Activated T-helper 17 cell treated with anti-CD3 and anti-CD28 coated beads, Interleukin-2, amount 50 U/mL, for 72 hours (primary cell): ENCODE measurements at places on chromosomes 16 and 17.
A peak's percentile ranks its signal among the peaks of the same experiment; 100 is the strongest.

DNA sequence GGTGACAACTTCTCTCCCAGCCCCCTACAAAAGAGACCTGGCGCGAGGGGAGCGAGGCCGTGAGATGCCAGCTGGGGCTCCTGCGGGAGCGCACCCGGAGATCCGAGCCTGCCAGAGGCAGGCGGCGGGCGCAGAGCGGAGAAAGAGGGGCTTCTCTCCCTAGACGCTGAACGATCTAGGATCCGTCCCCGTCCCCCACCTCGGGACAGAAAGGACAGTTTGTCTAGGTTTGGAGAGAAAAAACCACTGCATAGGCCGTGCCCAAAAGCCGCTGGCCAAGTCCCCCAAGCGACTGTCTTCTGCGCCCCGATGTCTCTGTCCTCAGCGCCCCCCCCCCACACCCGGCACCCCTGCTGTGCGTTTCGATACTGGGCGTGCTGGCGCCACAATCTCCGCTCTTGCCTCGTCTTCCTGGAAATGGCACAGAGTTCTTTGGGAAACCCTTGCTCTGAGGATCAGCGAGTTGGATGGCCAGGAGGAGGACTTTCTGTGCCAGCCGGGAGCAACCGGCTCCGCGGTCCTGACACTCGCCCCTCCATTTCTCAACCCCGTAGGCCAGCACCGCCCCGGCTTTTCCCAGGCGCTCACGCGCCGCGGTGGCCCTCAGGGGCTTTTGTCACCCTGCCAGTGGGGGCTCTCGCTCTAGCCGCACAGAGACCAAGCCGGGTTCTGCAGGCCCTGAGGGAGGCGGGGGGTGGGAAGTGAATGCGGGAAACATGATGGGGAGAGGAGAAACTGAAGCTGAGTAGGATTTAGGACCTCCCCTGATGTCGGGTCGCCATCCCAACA is 1.0 kb downstream of the SSTR2 start:
- peaks cover 19% of the 10 kb centered on the region for H3K4me1 ChIP-seq
- peaks cover 5% of the 10 kb centered on the region for H3K36me3 ChIP-seq

- no peak for ATAC-seq
- H3K27me3 ChIP-seq, result peaks cover 14% of the 10 kb centered on the region
- H3K36me3 ChIP-seq, result no peaks in the 10 kb centered on the region
- no peak overlapping the region for H3K4me3 ChIP-seq
Observed at GRCh38 chr17:72361892-72362291, 241.1 kb downstream of the SOX9 start.

DNA sequence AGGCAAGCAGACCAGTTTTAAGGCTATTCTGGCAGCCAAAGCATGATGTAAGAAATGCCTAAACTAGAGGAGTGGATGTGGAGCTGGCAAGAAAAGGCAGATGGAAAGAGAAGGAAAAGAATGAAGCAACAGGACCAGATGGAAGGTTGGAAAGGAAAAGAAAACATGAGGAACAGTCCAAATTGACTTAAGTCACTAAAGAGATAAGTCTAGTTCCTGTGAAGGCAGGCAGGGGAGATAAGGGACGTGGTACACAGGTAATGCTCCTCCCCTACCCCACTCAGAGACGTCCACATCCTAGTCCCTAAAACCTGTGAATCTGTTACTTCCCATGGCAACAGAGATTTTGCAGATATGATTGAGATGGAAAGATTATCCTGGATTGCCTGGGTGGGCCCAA is 43.5 kb downstream of the TEX2 start:
- H3K27me3 ChIP-seq, result no peaks in the 10 kb centered on the region
- no peak for ATAC-seq
- no peak overlapping the region for H3K27ac ChIP-seq
- H3K36me3 ChIP-seq, result no peaks in the 10 kb centered on the region

DNA sequence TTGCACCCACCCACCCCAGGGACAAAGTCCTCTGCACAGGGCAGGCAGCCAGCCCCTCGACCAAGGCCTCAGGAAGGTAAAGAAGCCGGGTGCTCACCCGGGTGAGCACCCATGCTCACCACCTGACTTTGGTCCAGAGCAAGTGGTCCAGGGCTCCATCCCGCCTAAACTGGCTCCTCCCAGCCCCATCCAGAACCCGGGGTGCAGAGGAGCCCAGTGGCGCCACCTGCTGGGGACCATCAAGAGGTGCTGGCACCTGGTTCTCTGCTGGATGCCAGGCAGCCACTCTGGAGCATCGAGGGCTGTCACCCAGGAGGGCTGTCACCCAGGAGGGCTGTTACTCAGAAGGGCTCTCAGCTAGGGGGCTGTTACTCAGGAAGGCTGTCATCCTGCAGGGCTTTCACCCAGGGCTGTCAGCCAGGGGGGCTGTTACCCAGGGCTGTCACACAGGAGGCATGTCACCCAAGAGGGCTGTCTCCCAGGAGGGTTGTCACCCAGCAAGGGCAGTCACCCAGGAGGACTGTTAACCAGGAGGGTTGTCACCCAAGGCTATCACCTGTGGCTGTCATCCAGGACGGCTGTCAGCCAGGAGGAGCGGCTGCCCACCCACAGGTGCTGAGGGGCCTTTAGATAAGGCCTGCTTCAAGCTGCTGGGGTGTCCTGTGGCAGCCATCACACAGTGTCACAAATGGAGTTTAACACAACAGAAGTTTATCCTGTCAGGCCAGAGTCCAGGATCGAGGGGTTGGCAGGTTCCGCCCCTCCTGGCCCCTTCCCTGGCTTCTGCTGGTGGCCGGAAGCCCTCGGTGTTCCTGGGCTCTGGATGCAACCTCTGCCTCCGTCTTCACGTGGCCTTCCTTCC is 98.5 kb downstream of the TNFRSF13B start:
- no peaks in the 10 kb centered on the region for H3K4me1 ChIP-seq
- no peaks in the 10 kb centered on the region for H3K27me3 ChIP-seq
- no peaks in the 10 kb centered on the region for H3K36me3 ChIP-seq
- peak; percentile 61 for ATAC-seq

DNA sequence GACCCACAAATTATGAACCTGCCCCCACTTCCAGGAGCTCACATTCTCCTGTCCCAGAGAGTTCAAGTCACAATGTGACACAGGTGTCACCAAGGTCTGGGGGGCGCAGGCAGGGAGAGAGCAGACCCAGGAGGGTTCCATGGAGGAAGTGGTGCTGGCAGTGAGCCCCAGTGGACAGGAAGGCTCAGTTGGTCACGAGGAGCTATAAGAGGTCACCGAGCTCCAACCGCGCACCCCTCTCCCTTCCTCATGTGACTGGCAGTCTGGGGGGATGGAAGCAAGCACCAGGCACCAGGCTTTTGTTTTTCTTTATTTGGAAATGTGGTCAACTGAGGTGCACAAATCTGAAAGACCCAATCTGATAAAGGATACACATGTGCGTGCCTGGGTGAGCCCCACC is 2.5 kb downstream of the ITGAD start:
- H3K4me1 ChIP-seq, result peaks cover 3% of the 10 kb centered on the region
- no peak overlapping the region for H3K27ac ChIP-seq
- no peak overlapping the region for H3K4me3 ChIP-seq
- H3K27me3 ChIP-seq, result peaks cover 12% of the 10 kb centered on the region

DNA sequence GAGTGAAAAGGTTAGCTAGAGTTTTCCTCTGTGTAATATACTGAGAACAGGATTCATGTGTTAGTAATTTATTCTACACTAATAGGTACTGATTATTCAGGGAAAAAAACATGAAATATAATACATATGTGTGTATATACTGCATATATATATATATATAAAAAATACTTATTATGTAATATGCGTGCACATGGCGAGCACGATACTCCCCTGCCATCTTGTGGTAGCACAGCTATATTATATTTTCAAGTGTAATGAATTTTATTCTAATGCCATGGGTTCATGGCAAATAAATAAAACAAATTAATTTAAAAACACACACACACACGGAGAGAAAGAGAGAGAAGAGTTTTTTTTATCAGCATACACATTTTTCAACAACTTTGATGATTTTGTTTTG is 460.6 kb downstream of the KCNJ2 start:
- H3K4me1 ChIP-seq, result no peaks in the 10 kb centered on the region
- H3K36me3 ChIP-seq, result no peaks in the 10 kb centered on the region
- ATAC-seq, result no peak

DNA sequence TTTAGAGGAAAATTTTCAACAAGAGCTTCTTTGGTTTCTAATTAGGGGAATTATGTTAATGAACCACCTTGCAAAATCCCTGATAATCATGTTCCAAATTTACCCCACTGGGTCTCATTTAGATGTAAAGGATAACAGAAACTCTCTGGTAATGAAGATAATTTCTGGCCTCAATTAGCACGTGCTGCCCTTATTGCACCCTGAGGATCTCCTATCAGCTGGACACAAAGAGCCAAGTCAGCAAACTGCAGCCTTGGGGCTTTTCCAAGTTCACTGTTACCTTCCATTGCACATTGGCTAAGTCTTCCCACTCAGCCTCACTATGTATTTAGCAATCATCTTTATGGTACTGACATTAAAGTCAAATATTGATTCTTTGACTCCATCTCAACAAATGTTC is 78.1 kb downstream of the GP2 start:
- H3K4me1 ChIP-seq, result no peaks in the 10 kb centered on the region
- ATAC-seq, result no peak
- no peak overlapping the region for H3K4me3 ChIP-seq
- H3K36me3 ChIP-seq, result no peaks in the 10 kb centered on the region
- H3K27me3 ChIP-seq, result peaks cover 8% of the 10 kb centered on the region
- H3K27ac ChIP-seq, result no peak overlapping the region

- peaks cover 14% of the 10 kb centered on the region for H3K4me1 ChIP-seq
- no peak for ATAC-seq
- H3K36me3 ChIP-seq, result peaks cover 97% of the 10 kb centered on the region
Observed at GRCh38 chr16:69745959-69746358, 8.8 kb downstream of the NOB1 start.

- peak overlapping the region; percentile 1 for H3K27ac ChIP-seq
- no peaks in the 10 kb centered on the region for H3K27me3 ChIP-seq
- no peak overlapping the region for H3K4me3 ChIP-seq
- no peaks in the 10 kb centered on the region for H3K36me3 ChIP-seq
- H3K4me1 ChIP-seq, result no peaks in the 10 kb centered on the region
- ATAC-seq, result no peak
Observed at GRCh38 chr17:55053855-55054254, 85.3 kb downstream of the STXBP4 start.

DNA sequence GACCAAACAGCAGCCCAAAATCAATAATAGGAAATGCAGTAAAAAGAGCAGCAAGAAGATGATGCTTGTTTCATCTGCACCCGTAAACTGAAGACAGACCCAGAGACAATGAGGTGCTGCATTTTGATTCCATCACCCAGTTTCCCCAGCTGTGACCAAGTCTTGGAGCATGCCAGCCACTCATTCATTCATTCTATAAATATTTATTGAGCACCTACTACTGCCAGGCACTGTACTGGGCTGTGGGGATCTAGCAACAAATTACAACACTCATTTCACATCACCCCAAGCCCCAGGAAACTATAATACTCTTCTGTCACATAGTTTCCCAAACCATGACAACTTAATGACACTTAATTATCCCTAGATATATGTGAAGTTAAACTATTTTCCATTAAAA is 79.2 kb downstream of the TOX3 start:
- ATAC-seq, result no peak
- H3K4me3 ChIP-seq, result no peak overlapping the region
- no peaks in the 10 kb centered on the region for H3K4me1 ChIP-seq
- H3K27me3 ChIP-seq, result no peaks in the 10 kb centered on the region

DNA sequence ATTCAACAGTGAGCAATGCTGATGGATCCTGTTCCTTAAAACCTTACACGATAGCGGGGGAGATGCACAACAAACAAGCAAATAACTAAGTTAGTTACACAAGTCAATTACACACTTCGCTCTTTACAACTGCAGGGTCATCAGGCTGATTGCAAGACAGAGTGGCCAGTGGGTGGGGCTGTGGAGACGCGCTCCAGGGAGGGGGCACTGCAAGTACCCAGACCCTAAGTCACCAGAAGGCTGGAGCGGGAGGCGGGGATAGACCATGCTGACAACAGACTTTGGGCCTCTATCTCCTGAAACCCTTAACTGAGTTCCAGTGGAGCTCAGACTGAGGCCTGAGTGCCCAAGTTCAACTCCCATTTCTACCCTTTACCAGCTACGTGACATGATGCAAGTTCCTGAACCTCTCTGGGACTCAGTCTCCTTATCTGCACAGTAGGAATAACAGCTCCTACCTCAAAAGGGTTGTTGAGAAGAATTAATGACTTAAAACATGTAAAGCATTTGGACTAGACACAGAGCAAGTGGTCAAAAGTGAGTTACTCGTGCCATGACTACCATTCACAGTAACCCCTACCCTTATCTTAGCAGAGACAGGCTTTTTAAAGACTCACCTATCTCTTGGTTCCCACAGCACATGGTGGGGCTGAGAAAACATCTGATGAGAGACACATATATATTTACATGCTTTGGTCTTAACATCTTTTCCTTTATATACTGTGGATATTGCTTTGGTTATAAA is 10.4 kb downstream of the CPPED1 start:
- no peak for ATAC-seq
- H3K36me3 ChIP-seq, result no peaks in the 10 kb centered on the region
- H3K4me1 ChIP-seq, result no peaks in the 10 kb centered on the region
- no peak overlapping the region for H3K4me3 ChIP-seq
- H3K27me3 ChIP-seq, result no peaks in the 10 kb centered on the region

DNA sequence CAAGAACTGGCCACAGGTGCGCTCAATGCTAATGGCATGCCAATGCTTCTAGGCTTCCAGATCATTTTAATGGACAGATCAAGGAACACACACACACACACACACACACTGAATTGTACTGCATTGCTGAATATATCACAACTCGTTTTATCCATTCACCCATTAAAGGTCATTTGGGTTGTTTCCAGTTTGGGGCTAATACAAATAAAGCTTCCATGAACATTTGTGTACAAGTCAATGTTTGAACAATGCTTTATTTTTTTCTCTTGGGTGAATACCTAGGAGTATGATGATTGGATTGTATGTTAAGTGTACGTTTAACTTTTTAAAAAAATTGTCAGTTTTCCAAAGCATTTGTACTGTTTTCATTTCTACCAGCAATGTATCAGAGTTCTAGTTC is 3.6 kb upstream of the PCTP start:
- peaks cover 24% of the 10 kb centered on the region for H3K27me3 ChIP-seq
- peaks cover 7% of the 10 kb centered on the region for H3K4me1 ChIP-seq
- no peak for ATAC-seq
- H3K4me3 ChIP-seq, result no peak overlapping the region
- no peak overlapping the region for H3K27ac ChIP-seq
- no peaks in the 10 kb centered on the region for H3K36me3 ChIP-seq

- H3K36me3 ChIP-seq, result no peaks in the 10 kb centered on the region
- no peak overlapping the region for H3K27ac ChIP-seq
- ATAC-seq, result peak; percentile 55
- H3K27me3 ChIP-seq, result peaks cover 3% of the 10 kb centered on the region
- H3K4me1 ChIP-seq, result no peaks in the 10 kb centered on the region
Observed at GRCh38 chr16:72884037-72884436, 163.9 kb downstream of the ZFHX3 start.
